ENCODE measurements at places on chromosomes 16 and 17.

GRCh38 chr17:56821847-56822534, 11.7 kb downstream of the C17orf67 start:
- DNase-seq, result no peak

DNA sequence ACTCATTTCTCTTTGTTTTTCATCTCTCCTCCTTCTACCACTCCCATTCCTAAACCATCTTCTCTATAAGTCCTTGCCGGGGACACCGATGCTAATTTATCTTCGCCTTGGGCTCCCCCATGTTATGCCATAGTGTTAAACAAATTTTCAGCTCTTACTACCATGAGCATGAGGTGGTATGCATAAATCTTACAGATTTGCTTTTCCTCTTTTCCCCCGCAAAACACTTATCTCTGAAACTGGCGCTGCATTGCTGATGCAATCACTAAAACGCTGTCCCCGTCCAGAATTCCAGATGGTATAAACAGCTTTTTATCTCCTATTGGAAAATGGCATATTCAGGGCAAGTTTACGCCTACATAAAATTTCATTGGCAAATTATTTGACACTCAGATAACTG, 673.6 kb upstream of the CDH8 start:
- DNase-seq, result no peak

DNA sequence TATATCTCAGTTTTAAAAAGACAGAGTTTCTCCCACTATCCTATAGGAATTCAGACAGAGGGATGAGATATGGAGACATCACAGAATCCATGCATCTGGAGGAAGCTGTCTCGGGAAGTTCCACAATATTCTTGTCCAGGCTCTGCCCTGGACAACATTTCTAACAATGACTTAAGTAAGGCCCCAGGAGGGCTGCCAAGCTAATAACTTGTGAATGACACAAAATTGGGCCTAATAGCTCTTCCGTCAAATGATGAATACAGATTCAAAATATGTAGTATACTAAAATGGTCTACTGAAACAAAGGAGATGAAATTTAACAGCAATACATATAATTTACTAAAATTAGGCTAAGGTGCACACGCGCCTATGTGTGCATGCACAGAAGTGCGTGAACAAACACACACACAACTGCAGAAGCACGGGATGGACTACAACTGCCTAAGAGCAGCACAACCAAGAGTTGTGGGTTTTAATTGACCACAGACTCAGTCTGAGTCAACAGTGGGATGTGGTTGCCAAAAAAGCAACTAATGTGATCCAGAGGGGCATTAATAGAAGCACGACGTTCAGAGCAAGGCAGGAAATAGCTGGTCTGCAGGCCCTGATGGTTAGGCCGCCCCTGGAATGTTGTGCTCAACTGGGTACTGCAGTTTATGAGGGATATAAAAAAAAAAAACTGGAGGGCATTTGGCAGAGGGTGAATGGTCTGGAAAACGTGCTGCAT, 26.3 kb upstream of the HS3ST2 start:
- DNase-seq, result no peak

GRCh38 chr16:55351936-55352335, 27.9 kb downstream of the IRX6 start:
- DNase-seq, result no peak

DNA sequence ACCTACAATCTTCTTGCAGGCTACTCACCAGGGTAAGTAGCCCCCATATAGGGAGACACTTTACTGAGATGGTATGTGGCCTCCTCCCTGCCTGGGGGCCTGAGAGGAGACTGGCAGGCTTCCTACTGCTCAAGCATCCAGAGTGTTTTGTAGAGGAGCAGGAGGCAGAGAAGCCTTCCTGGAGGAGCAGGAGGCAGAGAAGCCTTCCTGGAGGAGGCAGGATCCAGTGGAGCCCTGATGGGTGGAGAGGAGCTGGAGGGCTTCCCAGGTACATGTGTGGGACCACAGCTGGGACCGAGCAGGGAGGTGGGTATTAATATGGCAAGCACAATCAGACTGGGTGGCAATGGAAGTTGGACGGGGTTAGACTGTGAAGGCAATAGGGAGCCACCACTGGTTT, 2.1 kb upstream of the ADGRG5 start:
- DNase-seq, result no peak

GRCh38 chr16:13390093-13390985, 488.9 kb downstream of the SHISA9 start:
- peak; percentile 81 for DNase-seq

GRCh38 chr17:66397486-66397885, 95.1 kb downstream of the PRKCA start:
- DNase-seq, result no peak

GRCh38 chr16:3983081-3983520, 102.6 kb upstream of the CREBBP start:
- DNase-seq, result peak; percentile 88

DNA sequence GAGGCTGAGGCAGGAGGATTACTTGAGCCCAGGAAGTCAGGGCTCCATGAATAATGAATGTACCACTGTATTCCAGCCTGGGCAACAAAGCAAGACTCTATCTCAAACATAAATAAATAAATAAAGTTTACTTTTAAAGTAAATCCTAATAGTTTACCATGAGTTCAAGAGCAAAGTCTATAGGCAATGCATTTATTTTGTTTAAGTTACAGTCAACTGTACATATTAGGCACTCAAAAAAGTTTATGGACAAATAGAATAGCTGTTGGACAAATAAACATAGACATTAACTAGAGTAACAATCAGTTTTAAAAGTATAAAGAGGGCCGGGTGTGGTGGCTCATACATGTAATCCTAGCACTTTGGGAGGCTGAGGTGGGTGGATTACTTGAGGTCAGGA, 3.7 kb upstream of the AARSD1 start:
- no peak for DNase-seq
